AG10803 (cell line): ENCODE measurements at places on chromosomes 7 and 10.

DNA sequence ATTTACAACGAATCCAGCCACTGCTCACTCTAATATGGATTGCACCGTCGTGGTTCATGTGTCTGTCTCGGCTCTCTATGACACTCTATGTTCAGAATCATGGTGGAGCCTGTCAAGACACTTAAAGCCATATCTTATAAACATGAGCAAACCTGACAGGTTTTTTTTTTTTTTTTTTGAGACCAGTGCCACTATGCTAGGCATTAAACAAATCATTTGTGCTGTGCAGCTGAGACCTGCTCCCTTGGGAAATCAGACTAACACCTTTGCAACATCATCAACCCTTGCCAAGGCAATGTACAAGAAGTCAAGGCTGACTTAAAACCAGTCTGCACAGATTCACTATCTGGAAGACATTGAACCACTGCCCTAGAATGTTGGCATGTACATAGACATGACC lies 181.2 kb upstream of the ANK3 start:
- no peak for DNase-seq

DNA sequence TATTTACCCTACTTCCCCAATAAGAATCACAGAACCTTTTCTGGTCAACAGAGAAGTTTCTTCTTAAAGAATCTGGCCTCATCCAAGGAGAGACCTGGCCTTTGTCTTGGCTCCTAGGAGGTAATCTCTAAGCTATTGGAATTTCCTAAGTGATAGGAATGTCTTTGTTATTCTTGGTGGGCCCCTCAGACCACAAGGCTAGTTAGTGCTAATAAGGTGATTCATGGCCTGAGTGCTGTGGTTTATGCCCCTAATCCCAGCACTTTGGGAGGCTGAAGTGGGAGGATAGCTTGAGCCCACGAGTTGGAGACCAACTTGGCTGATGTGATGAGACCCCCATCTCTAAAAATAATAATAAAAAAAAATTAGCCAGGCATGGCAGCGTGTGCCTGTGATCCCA lies 60.0 kb upstream of the CYP2C18 start:
- DNase-seq: no peak

DNA sequence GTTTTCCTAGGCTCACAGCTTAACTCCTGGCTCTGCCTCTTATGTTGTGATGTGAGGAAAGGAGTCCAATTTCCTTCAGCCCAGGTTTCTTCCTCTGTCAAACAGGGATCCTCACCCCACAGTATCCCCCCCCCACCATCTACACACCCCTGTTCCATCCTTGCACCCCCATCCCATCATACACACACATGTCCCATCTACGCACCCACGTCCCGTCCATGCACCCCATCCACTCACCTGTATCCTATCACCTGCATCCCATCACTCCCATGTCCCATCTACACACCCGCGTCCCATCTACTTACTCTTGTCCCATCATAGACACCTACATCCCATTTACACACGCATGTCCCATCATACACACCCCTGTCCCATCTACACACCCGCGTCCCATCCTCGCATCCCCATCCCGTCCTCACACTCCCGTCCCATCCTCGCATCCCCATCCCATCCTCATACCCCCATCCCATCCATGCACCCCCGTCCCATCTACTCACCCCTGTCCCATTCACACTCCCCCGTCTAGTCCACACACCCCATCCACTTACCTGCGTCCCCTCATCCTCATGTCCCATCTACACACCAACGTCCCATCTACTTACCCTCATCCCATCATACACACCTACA lies 117.3 kb downstream of the TRRAP start:
- no peak for DNase-seq

GRCh38 chr10:99888622-99889021 lies 106.2 kb downstream of the ABCC2 start:
- peak; percentile 78 for DNase-seq

DNA sequence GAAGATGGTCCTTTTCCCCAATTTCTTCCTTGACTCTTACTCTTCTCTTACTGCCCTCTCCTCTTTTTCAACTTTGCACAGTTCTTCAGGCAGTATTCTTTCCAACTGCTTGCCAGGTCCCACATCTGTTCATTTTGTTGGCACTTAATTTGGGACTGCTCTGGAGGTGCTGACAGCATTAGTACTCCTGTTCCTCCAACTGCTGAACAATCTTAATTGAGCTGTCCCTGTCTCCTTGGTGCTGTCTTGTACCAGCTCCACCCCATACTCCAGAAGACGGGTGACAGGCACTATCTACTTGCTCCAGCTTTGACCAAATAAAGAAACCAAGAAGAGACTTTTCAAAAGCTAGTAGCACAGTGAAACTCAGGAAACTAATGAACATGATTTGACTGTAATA lies 160.0 kb downstream of the PDE1C start:
- peak; percentile 14 for DNase-seq
